ENCODE measurements at places on chromosomes 11 and 22. TPM values are rescaled to one million over a fixed set of nuclear protein-coding genes. Genes with fewer than 3 reads are reported as not detected.
A peak's percentile ranks its signal among the peaks of the same experiment; 100 is the strongest.

TMA7B gene
- not detected for total RNA-seq

SCUBE2 gene
- 0.51 TPM for total RNA-seq

GLYAT gene
- total RNA-seq, result not detected

APOL5 gene
- not detected for total RNA-seq

HBB gene
- not detected for total RNA-seq

IL18 gene
- total RNA-seq, result 1.4 TPM

CRYAB gene
- total RNA-seq, result 101 TPM

DNA sequence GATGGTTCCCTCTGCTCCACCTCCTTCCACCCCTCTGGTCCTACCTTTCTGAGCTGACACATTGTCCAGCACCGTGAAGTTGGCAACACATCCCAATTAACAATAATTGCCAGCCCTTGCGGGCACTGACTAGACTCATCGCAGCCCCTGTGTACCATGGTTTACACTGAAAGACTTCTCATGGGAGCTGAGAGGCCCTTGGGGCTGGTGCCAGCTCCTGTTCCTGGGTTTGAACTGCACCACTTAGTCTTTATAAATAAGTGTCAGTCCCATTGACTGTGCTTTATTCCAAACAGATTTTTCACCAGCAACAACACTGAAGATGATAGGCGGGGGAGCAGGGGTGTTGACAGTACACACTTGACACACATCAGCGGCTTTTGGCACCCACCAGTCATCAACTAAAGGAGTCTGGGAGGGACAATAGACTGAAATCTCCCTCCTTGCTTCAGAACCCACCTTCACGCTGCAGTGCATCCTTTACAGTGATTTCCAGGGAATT is 447.3 kb downstream of the NTM start:
- H3K36me3 ChIP-seq, result no peaks in the 10 kb centered on the region
- no peak overlapping the region for H3K4me3 ChIP-seq
- H3K27ac ChIP-seq, result no peak overlapping the region
- H3K27me3 ChIP-seq, result peaks cover 26% of the 10 kb centered on the region
- H3K4me1 ChIP-seq, result no peaks in the 10 kb centered on the region

DNA sequence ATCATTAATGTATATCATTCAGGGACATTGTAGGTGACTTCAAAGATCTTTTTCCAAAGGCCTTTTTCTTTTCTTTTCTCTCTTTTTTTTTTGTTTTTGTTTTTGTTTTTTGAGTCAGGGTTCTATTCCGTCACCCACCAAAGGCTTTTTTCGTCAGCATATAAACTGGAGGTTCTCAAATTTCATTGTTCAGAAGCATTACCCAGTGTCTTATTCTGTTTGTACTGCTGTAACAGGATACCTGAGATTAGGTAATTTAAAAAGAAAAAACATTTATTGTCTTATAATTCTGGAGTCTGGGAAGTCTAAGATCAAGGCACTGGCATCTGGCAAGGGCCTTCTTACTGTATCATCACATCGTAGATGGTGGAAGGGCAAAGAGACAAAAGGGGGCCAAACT is 6.4 kb upstream of the SYT9 start:
- no peak overlapping the region for H3K27ac ChIP-seq
- no peak for DNase-seq
- H3K27me3 ChIP-seq, result no peaks in the 10 kb centered on the region
- no peak overlapping the region for H3K4me3 ChIP-seq
- no peaks in the 10 kb centered on the region for H3K36me3 ChIP-seq

DNA sequence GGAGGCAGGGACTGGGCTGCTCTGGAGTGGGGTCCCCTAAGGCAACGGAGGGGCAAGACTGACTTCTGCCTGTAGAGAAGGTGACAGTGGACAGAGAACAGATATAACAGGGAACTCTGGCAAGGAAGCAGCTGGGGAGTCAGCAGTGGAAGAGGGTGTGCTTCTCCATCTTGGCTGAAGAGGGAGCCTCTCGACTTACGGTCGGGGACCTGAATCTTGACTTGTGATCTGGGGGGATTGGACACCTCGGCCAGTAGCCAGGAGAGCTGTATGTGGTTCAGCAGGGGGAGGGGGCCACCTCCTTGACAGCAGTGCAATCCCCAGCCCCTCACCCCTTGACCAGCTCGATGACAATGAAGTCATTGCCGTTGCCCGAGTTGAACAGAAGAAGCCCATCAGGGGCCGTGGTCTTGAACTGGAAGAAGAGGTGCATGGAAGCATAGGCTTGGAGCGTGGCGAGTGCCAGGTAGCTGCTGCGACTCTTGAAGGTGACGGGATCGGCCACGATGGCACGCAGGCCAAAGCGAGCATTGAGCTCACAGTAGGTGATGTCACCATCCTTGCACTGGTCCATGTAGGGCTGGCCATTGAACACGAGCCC is 60.0 kb downstream of the SLC22A12 start:
- peaks cover 34% of the 10 kb centered on the region for H3K27me3 ChIP-seq
- no peaks in the 10 kb centered on the region for H3K36me3 ChIP-seq
- H3K27ac ChIP-seq, result no peak overlapping the region
- no peaks in the 10 kb centered on the region for H3K4me1 ChIP-seq
- peak; percentile 22 for DNase-seq

- H3K27me3 ChIP-seq, result no peaks in the 10 kb centered on the region
- no peaks in the 10 kb centered on the region for H3K4me1 ChIP-seq
- H3K27ac ChIP-seq, result no peak overlapping the region
- DNase-seq, result peak; percentile 35
- peak overlapping the region; percentile 64 for H3K4me3 ChIP-seq
Observed at GRCh38 chr11:56783448-56784041, 35.0 kb upstream of the OR9G4 start.

DNA sequence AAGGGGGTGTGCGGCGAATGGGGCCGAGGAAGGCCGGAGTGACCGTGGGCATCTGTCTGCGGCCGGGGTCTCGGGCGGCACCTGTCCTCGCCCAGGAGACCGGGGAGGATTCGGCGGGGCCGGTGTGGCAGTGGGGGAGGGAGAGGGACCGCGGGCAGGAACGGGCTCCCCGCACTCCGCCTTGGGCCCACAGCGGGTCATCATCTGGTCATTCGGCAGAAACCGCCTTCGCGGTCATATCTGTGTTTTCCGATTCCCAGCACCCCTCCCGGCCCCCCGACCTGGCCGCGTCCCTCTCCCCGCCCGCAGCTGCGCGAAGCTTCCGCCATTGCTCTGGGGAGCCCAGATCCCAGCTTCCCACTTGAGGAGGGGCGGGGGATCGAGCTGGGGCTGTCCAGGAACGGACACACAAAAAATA is 824 bp upstream of the CBX6 start:
- H3K27me3 ChIP-seq, result peaks cover 32% of the 10 kb centered on the region
- peak overlapping the region; percentile 86 for H3K27ac ChIP-seq
- no peaks in the 10 kb centered on the region for H3K36me3 ChIP-seq

DNA sequence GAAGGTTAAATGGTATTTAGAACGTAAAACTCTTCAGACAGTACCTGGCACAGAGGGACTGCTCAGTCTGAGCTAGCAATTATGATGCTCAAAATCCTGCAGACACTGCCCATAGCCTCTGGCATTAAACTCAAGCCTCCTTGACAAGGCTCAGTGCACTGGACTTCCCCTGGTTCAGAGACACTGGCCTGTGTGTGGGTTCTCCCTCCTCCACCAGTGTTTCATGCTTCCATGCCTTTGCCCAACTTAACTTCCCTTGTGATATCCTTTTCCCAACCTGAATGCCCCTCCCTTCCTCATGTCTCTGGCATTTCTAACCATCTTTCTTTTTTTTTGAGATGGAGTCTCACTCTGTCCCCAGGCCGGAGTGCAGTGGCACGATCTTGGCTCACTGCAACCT is 9.1 kb downstream of the LTBP3 start:
- DNase-seq, result no peak
- H3K4me3 ChIP-seq, result no peak overlapping the region
- H3K27me3 ChIP-seq, result peaks cover 3% of the 10 kb centered on the region
- H3K36me3 ChIP-seq, result peaks cover 36% of the 10 kb centered on the region

DNA sequence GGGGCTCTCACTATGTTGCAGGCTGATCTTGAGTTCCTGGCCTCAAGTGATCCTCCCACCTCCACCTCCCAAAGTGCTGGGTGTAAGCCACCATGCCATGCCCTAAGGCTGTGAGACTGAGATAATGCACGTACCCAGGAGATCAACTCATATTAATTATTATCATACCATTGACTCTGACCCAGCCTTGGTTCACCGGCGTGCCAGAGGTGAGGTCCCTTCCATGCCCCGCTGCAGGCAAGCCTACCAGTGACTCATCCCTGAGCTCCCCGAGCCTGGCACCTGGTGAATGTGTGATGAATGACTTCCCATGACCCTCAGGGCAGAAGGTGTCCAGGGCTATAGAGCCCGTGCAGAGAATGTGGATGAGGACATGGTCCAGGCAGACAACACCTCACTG is 12.1 kb downstream of the GAL3ST1 start:
- no peak overlapping the region for H3K27ac ChIP-seq
- H3K4me1 ChIP-seq, result peaks cover 8% of the 10 kb centered on the region
- no peak overlapping the region for H3K4me3 ChIP-seq
- peaks cover 9% of the 10 kb centered on the region for H3K27me3 ChIP-seq
- no peaks in the 10 kb centered on the region for H3K36me3 ChIP-seq

- H3K27me3 ChIP-seq, result peaks cover 16% of the 10 kb centered on the region
- no peak overlapping the region for H3K4me3 ChIP-seq
- DNase-seq, result no peak
- peaks cover 29% of the 10 kb centered on the region for H3K4me1 ChIP-seq
Observed at GRCh38 chr11:120304526-120304925, 20.6 kb upstream of the TLCD5 start.

DNA sequence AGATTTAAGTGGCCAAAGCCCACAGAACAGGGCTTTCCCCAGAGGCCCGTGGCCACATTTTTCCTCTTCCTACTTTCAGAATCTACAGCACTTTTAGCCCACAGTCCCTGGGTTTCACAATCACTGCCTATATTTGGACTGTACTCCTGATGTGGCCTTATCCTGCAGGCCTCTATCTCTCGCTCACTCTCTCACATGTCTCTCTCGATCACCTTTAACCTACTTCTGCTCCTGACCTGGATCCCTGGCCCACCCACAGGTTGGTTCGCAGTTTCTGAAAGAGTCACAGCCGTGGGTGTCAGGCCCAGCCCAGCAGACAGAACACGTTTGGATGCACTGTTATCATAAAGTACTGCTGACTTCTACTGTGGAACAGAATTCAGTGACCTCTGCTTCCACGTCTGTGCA is 55.5 kb downstream of the LARGE1 start:
- DNase-seq, result no peak
- H3K36me3 ChIP-seq, result peaks cover 6% of the 10 kb centered on the region
- no peak overlapping the region for H3K4me3 ChIP-seq
- no peaks in the 10 kb centered on the region for H3K4me1 ChIP-seq
- no peaks in the 10 kb centered on the region for H3K27me3 ChIP-seq

DNA sequence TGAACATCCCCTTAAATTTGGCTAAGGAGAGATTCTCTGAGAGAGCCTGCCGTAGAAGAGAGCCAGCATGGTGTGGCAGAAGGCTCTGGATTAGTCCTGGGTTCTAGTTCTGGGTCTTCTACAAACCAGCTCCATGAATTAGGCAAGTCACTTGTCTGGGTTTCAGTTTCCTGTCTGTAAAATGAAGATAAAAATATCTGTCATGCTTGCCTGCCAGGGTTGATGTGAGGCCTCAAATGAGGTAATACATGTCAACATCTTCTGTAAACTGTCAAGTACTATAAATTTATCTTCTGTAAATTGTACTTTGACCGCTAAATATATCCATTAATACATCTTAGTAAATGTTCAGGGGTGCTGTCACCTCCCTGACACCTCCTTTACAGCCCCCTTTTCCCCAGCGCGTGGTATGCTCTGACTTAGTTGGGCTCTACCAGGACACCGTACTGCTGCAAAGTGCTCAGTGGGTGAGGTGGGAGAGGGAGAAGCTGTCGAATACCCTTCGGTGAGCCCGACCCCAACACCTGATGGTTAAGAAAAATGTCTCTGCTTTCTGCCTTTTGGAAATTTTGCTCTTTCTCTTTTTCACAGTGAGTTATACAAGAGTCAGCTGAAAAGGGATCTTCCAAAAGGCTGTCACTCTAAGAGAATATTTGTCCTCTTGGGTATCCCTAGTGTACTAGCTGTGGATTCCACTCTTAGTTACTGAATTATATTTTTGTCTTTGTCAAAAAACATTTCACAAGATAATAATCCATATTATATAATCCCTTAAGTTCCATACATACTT is 15.0 kb downstream of the RBX1 start:
- H3K4me3 ChIP-seq, result no peak overlapping the region
- peaks cover 39% of the 10 kb centered on the region for H3K36me3 ChIP-seq
- no peak overlapping the region for H3K27ac ChIP-seq
- H3K27me3 ChIP-seq, result no peaks in the 10 kb centered on the region
- no peaks in the 10 kb centered on the region for H3K4me1 ChIP-seq
- no peak for DNase-seq

- peak overlapping the region; percentile 91 for H3K27ac ChIP-seq
- peaks cover 59% of the 10 kb centered on the region for H3K4me1 ChIP-seq
- H3K36me3 ChIP-seq, result 0 out of 2 replicates have a peak, but pooled peaks cover 4% of the 10 kb centered on the region
- peak overlapping the region; percentile 92 for H3K4me3 ChIP-seq
- DNase-seq, result no peak
Observed at GRCh38 chr11:118437208-118438125, 1.2 kb downstream of the KMT2A start.

- H3K4me3 ChIP-seq, result no peak overlapping the region
- peaks cover 36% of the 10 kb centered on the region for H3K36me3 ChIP-seq
- H3K27me3 ChIP-seq, result no peaks in the 10 kb centered on the region
- H3K27ac ChIP-seq, result no peak overlapping the region
- peak; percentile 71 for DNase-seq
- peaks cover 41% of the 10 kb centered on the region for H3K4me1 ChIP-seq
Observed at GRCh38 chr22:26679003-26679629, 21.7 kb downstream of the MIAT start.

- H3K4me1 ChIP-seq, result no peaks in the 10 kb centered on the region
- no peak overlapping the region for H3K4me3 ChIP-seq
- peaks cover 5% of the 10 kb centered on the region for H3K36me3 ChIP-seq
- no peak for DNase-seq
- no peaks in the 10 kb centered on the region for H3K27me3 ChIP-seq
- no peak overlapping the region for H3K27ac ChIP-seq
Observed at GRCh38 chr22:33427461-33427860, 369.3 kb upstream of the SYN3 start.

Measured in HFFc6 (cell line).